Inflammatory macrophage (primary cell): ENCODE measurements at places on chromosomes 6 and 20.

DNA sequence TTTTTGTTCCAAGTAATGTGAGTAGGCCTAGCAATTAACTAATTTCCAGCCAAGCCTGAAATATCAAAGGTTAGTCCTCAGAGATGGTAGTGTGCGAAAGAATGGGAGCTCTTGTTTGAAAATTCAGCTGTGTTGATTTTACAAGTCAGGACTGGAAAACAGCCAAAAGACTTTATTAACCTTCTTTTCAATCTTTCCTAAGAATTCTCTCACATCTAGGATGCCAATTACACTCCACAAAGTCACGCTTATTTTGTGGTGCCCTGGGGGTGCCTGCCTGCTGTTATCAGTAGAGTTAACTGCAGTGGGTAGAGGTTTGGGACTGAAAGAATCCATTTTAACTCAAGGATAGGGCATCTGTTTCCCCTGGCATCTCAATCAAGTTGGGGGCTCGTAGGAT lies 30.7 kb upstream of the MAP3K4 start:
- no peak for DNase-seq

DNA sequence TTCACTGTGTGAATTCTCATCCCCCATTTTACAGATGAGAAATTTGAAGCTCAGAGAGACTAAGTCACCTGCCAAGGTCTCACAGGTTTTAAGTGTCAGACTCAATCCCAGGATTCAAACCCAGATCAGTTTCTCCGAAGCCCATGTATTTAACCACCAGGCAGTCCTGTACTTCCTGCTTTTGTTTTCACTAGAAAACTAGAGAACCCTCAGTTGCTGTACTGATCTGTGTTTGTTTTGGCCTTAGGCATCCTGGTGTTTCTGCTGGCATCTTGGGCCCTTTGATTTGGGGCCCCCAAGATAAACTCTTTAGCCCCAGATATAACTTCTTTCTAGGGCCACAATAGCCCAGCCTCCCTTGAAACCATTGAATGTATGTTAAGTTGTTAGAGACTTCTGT lies 36.5 kb downstream of the PPP1R16B start:
- no peak for DNase-seq

DNA sequence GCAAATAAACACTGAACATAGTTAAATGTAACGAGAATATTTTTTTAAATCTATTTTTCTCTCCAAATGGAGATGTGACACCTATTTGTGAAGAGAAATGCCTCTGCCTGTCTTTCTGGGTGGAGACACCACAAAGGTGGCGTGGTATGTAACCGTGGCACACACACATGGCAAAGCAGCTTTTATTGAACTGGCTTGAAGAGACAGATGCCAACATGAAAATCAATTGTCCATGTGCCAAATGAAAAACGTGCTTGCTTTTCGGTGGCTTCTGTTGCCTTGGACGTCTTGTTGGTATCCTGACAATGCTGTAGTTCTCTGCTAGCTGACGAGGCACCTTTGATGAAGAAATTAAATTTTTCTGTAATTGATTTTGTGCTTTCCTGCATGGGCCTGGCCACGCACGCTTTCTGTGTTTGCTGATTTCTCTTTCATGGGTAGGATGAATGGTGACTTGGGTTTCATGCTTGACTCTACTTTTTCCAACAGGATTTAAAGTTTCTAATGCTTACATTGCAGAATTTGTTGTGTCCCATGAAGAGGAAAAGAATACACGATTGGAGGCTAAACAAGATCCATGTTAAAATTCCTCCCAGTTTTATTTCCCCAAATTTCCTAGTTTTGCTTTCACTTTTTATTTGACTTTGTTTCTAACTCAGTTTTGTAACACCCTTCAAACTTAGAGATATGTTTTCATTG lies 202.6 kb downstream of the TMEM242 start:
- DNase-seq: no peak

GRCh38 chr6:10071631-10072220 lies 343.1 kb downstream of the TFAP2A start:
- DNase-seq: no peak

DNA sequence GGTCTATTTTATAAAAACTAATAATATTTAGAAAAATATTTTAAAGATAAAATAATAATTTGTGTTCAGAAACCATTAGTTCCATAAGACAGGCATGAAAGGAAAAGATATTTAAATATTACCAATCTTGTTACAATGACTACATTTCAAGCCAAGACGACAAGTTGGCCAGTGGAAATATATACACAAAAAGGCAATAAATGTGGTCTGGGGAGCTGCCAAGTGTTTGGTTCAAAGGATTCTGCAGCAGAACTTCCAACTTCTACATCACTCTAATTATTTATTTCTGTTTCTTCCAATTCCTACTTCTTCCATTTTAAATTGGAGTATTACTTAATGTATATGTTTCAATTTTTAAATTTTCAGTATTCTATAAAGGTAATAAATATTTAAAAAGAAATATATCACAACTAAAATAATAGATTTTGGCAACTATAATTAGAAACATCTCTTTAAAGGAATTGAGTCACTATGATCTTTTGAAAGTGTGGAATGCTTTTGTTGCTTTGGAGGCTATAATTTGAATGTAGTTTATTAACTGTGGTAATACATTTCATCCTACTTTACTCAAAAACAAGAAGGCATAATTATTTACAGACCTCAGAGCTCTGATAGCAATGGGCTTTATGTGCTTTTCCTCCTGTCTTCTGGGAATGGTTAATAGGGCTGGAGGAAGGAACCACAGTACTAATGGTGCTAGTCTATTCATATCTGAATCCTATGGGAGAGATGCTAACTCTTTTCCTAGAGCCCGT lies 129.7 kb upstream of the FAM184A start:
- DNase-seq: no peak

DNA sequence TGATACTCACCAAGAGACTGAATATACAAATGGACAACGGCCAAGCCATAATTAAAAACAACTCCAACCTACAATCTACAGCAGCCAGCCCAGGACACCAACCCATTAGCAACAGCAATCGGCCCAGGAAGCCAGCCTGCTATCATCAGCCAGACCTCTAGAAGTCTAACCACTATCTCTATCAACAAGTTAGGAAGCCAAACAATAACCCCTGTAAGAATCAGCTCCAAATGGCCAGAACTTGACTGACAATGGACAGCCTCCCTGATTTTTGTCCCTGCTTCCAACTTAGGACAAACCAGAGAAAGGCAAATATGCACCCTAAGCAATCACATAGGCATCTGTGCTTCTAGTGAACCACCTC lies 511.8 kb upstream of the JARID2 start:
- no peak for DNase-seq
